ENCODE measurements at places on chromosomes 1 and 21.

GRCh38 chr1:182259229-182259872, 132.2 kb downstream of the GLUL start:
- DNase-seq = peak; percentile 5

- DNase-seq = no peak
These were observed 7.1 kb downstream of the RIIAD1 start for GRCh38 chr1:151728151-151729054.

- DNase-seq = no peak
These were observed 416.4 kb downstream of the PTBP2 start for GRCh38 chr1:97137862-97138514.

GRCh38 chr21:25170681-25171080, 436.6 kb downstream of the MRPL39 start:
- DNase-seq = no peak

All from stimulated activated CD4-positive, alpha-beta T cell treated with anti-CD3 and anti-CD28 coated beads, Interleukin-1b, Interleukin-23, amount 100 ng/mL, for 1 hour (primary cell).